ENCODE measurements at places on chromosomes 2 and 18.

DNA sequence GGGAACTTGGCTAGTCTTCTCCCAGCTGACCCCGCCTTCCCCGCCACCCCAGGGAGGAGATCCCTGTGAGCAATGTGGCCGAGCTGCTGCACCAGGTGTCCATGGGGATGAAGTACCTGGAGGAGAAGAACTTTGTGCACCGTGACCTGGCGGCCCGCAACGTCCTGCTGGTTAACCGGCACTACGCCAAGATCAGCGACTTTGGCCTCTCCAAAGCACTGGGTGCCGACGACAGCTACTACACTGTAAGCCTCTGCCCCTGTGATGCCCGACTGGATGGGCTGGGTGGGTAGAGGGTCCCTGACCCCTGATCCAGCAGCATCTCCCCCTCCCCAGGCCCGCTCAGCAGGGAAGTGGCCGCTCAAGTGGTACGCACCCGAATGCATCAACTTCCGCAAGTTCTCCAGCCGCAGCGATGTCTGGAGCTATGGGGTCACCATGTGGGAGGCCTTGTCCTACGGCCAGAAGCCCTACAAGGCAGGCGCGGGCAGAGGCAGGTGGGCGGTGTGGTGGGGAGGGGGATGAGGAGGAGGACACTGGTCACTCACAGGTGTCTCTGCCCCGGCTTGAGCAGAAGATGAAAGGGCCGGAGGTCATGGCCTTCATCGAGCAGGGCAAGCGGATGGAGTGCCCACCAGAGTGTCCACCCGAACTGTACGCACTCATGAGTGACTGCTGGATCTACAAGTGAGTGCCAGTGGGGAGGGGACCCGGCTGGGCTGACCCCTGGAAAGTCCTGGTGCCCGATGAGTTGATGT, 24.2 kb downstream of the ZAP70 start:
- DNase-seq, result no peak

GRCh38 chr18:61753373-61753772, 139.4 kb downstream of the RNF152 start:
- no peak for DNase-seq

GRCh38 chr2:57490741-57491140, 555.9 kb upstream of the VRK2 start:
- no peak for DNase-seq

- no peak for DNase-seq
Measured at GRCh38 chr2:16020389-16021008, 80.1 kb downstream of the MYCN start.

DNA sequence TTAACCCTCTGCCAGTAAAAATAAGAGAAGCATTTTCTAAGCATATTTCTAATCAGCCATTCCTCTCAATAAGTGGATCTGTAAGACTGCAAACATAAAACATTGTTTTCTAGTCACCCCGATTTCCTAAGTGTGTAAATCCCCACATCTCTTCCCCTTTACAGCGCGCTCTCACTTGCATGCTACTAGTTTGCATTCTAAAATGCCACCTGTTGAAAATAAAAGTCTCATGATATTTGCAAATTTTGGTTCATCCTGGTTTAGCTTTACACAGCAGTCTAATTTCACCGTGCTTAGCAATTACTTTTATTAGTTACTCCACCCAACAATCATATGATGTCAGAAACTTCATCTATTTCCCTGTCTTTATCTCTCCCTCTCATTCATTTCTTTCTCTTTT, 1230.7 kb upstream of the ZEB2 start:
- no peak for DNase-seq

Data from left kidney (tissue), 8 donors.